ENCODE measurements at places on chromosomes 13 and 19.

GRCh38 chr19:51009061-51009891 lies 7.9 kb upstream of the KLK8 start:
- ATAC-seq: no peak

- ATAC-seq: no peak
Observed at GRCh38 chr13:44397766-44398223, 24.2 kb downstream of the SERP2 start.

DNA sequence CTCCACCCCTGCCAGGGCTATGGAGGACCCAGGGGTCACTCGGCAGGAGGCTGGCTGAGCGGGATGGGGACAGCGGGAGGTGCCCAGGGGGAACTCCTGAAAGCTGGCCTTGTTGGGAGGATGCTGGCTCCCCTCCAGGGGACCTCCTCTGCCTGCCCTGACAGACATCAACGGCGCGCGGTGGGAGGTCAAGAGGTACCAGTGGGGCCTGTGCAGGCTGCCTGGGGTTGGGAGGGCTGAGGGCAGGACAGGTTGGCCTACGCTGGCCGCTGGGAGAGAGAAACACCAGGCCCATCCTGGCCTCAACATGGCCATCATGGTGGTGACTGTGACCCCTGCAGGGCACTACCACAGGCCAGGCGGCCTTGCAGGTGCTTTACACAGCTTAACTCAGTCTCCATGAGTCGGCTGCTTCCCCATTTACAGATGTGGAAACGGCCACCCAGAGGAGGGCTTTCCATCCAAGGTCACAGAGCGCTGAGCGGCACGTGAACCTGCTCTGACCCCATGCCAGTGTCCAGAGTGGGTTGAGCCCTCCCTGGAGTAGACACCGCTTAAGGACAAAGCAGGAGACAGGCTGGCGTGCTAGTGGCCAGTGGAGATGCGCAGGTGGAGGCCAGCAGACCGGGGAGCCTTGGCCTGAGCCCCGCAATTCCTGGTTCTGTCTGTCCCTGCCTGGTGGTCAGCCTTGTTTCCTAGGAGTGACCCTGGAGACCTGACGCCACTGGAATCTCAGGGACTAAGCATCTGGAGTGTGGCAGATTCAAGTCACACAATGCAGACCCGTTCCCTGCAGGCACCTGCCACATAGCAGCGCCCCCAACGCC lies 27.6 kb downstream of the CEBPG start:
- ATAC-seq: no peak

- no peak for ATAC-seq
Observed at GRCh38 chr13:106558527-106558926, 9.4 kb downstream of the ARGLU1 start.

DNA sequence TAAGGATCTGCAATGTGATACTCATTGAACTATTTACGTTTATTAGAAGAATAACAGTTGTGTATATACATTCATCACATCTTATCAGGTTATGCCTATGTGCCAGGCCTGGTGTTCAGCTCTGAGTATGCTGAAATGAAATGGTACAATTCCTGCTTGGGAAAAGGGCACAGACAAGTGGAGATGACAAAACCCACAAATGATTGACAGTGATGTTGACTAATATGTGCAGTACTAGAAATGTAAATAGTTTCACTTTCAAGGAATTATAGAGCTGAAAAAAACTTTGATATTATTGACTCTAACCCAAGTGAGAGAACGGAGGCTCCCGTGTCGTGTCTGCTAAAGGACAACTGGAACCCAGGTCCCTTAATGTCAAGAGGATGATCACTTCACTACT lies 386.8 kb upstream of the DACH1 start:
- no peak for ATAC-seq

- no peak for ATAC-seq
Observed at GRCh38 chr13:60120617-60121336, 43.0 kb downstream of the DIAPH3 start.
